ENCODE measurements at places on chromosomes 2 and 18.

DNA sequence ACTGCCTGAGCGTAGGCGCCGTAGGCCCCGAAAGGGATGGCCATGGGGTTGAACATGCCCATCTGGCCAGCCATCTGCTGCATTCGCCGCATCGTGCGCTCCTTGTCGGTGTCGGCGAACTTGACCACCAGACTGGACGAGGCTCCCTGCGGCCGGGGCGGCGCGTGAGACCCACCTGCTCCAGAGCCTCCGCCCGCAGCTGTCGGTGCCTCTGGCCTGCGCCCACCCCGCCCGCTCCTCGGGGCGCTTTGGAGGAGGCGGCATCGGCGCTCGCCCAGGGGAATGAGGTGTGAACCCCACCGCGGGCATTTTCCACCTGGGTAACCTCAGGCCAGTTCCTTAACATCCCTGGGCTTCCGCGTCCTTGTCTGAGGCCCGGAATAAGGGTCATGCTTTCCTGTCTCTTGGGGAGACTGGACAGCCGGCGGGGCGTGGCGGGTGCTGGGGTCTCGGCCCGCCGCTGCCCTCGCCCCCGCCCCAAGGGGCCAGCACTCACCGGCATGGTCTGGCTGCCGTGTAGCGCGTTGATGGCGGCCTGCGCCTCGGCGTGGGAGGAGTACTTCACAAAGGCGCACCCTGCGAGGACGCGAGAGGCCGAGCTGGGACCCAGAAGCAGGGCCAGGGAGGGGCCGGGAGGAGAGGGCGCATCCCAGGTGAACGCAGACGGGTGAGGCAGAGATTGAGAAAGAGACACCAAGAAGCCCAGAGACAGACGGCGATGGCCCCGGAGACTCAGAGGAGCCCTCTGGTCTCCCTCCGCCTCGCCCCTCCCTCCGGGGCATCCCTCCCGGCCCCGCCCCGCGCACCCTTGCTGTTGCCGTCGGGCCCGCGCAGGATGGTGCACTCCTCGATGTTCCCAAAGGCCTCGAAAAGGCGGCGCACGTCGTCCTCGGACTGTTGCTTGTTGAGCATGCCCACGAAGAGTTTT lies 291.0 kb downstream of the CELF4 start:
- H3K27me3 ChIP-seq: peaks cover 18% of the 10 kb centered on the region
- peaks cover 5% of the 10 kb centered on the region for H3K36me3 ChIP-seq
- no peak overlapping the region for H3K4me3 ChIP-seq
- DNase-seq: no peak
- no peak overlapping the region for H3K27ac ChIP-seq

DNA sequence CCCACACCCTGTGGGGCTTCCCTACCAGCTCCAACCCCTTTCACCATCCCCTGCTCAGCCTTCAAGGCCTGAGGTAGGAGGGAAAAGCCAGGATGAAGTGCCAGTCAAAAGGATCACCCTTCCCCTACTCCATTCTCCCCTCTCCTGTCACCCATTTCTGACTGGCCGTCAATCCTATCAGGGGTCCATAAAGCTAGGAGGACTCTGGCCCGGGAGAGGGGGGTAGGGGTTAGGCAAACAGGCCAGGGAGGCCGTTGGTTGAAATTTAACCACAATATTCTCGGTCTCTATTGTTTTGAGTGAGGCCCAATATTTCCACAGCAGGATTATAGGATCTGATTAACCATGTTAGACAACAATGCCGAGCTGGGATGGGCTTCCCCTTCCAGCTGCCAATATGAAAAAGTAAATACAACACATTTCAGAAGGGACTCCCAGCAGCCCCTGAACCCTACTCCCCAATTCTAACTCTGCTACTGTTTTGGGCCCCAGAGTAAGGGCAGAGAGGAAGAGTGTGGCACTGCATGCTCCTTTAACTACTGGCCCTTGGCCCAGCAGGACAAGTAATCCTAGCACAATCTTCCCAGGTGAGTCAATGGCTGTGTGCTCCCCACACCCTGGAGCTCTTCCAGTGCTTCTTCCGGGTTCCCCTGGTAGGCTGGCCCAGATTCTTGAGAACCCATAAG lies 10.6 kb upstream of the IHH start:
- H3K36me3 ChIP-seq: no peaks in the 10 kb centered on the region
- H3K27me3 ChIP-seq: no peaks in the 10 kb centered on the region
- DNase-seq: no peak

GRCh38 chr2:86238354-86238753 lies 39.1 kb downstream of the MRPL35 start:
- no peak for DNase-seq
- peak overlapping the region; percentile 51 for H3K4me3 ChIP-seq
- peak overlapping the region; percentile 53 for H3K27ac ChIP-seq
- peaks cover 2% of the 10 kb centered on the region for H3K36me3 ChIP-seq
- H3K4me1 ChIP-seq: peaks cover 21% of the 10 kb centered on the region

DNA sequence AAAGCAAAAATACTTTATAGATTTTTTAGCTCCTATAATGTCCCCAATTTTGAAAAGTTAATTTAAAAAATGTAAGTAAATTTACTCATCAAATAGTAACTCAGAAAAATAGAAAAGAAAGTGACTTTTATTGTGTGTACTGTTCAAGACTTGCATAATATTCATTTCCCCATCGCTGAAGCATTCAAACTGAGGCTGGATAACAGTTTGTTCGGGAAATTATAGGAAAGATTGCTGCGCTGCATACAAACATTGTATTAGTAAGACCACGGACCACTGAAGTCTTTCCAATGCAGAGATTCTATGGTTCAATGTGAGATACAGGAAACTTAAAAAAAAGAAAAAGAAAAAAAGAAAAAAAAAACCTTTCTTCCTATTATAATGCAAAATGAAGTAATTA lies 10.4 kb downstream of the STK17B start:
- H3K27ac ChIP-seq: peak overlapping the region; percentile 100
- H3K4me3 ChIP-seq: peak overlapping the region; percentile 63
- peaks cover 11% of the 10 kb centered on the region for H3K36me3 ChIP-seq
- no peak for DNase-seq

- no peak for DNase-seq
- no peaks in the 10 kb centered on the region for H3K4me1 ChIP-seq
- no peaks in the 10 kb centered on the region for H3K36me3 ChIP-seq
- no peak overlapping the region for H3K27ac ChIP-seq
- H3K27me3 ChIP-seq: peaks cover 40% of the 10 kb centered on the region
Observed at GRCh38 chr2:178277741-178278197, 83.5 kb downstream of the OSBPL6 start.

- peak overlapping the region; percentile 94 for H3K4me3 ChIP-seq
- H3K4me1 ChIP-seq: peaks cover 30% of the 10 kb centered on the region
- peaks cover 34% of the 10 kb centered on the region for H3K27me3 ChIP-seq
- peak overlapping the region; percentile 76 for H3K27ac ChIP-seq
- DNase-seq: peak; percentile 18
Observed at GRCh38 chr2:222424729-222425671, 657 bp downstream of the SGPP2 start.

DNA sequence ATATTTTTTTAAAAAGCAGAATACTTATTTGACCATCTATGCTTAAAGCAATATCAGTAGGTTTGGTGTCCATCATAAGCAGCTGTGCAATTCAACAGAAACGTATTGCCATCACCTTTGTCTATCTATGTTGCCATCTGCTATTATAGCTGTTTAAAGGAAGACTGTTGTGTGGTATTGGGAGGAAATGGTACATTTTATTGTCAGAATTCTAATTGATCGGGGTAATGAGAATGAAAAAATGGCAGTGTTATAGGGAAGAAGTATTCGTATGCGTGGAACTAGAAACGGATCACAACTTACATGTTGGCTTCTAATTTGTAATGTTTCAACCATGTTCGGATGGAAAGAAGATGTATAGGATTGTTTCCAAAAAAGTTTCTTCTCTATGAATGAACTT lies 90.3 kb upstream of the RANBP2 start:
- peak overlapping the region; percentile 96 for H3K27ac ChIP-seq
- peaks cover 68% of the 10 kb centered on the region for H3K4me1 ChIP-seq
- H3K36me3 ChIP-seq: peaks cover 5% of the 10 kb centered on the region
- no peak for DNase-seq

- H3K27me3 ChIP-seq: no peaks in the 10 kb centered on the region
- H3K36me3 ChIP-seq: peaks cover 2% of the 10 kb centered on the region
- no peak for DNase-seq
- H3K4me3 ChIP-seq: no peak overlapping the region
- no peak overlapping the region for H3K27ac ChIP-seq
Observed at GRCh38 chr2:215826838-215827441, 186.4 kb downstream of the MREG start.

- H3K36me3 ChIP-seq: no peaks in the 10 kb centered on the region
- no peak overlapping the region for H3K27ac ChIP-seq
- peak; percentile 27 for DNase-seq
Observed at GRCh38 chr2:240983361-240983995, 14.9 kb upstream of the SNED1 start.

DNA sequence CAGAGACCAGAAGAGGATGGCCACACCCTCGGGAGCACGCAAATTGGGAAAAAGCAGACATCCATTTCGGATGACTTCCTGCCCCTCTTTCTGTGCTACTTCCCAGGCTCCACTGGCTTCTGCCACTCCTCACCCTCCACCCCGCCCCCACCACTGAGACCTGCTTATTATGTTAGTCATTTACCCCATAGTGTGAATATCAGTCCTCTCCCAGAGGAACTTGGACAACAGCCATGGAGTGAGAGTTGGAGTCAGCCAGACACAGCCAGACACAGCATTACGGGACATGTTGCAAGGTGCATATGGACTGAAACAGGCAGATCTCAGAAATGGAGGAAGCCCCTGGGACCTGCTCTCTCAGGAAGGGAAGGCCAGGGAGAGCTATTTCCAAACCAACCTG lies 51.8 kb downstream of the CTIF start:
- H3K36me3 ChIP-seq: no peaks in the 10 kb centered on the region
- no peak overlapping the region for H3K4me3 ChIP-seq
- no peak overlapping the region for H3K27ac ChIP-seq
- H3K4me1 ChIP-seq: peaks cover 9% of the 10 kb centered on the region

All from T-helper 17 cell (primary cell).